T-cell (primary cell): ENCODE measurements at places on chromosomes 6 and 20.
A peak's percentile ranks its signal among the peaks of the same experiment; 100 is the strongest.

GRCh38 chr20:57375652-57376230 is 15.5 kb upstream of the RBM38 start:
- DNase-seq, result no peak
- H3K27ac ChIP-seq, result no peak overlapping the region
- H3K27me3 ChIP-seq, result no peaks in the 10 kb centered on the region
- no peaks in the 10 kb centered on the region for H3K4me1 ChIP-seq
- peaks cover 19% of the 10 kb centered on the region for H3K36me3 ChIP-seq

DNA sequence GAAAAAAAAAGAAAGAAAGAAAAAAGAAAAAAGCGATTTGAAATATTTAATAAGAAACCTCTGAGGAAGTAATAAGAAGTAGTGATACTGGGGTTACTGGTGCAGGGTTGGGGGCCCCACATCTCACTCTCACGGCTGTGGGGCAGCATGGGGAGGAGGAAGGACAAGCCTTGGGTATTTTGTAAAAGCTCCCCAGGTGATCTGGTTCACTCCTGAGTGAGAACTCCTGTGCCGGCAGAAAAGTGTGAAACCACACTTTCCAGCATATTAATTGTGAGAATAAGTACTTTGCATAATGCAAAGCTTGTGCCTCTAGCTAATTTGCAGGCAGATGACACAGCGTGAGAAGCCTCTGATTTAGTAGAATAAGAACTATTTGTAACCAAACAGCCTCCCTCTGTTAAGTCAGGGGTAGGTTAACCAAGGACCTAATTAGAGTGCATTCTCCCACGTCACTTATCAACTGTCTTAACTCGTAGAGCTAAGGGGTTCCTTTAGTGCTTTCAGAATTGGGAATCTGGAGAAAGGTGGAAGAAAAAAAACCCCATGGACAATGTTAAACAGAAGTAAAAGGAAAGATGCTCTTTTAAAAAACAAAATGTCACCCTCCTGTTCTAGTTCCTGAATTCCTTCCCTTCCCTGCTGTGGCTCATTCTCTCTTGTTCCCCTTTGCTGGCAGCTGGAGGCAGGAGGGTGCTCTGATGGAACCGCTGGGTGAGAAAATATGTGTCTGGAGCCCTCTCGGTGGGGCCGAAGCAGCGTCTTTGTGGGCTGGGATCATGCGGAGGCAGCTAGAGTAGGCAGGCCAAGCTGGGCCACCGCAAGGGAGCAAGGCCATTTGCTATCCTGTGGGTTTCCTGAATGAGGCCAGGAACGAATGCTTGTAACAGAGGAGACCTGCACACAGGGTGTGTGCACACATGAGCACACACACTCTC is 108.7 kb downstream of the FYN start:
- H3K27me3 ChIP-seq, result no peaks in the 10 kb centered on the region
- H3K27ac ChIP-seq, result peak overlapping the region; percentile 98
- DNase-seq, result peak; percentile 46

- H3K27me3 ChIP-seq, result no peaks in the 10 kb centered on the region
- no peak overlapping the region for H3K27ac ChIP-seq
- no peaks in the 10 kb centered on the region for H3K4me1 ChIP-seq
- DNase-seq, result no peak
Observed at GRCh38 chr20:18195931-18196330, 58.3 kb downstream of the KAT14 start.

GRCh38 chr6:130183271-130184222 is 39.2 kb downstream of the SAMD3 start:
- H3K4me3 ChIP-seq, result peak overlapping the region; percentile 8
- peak; percentile 67 for DNase-seq
- H3K36me3 ChIP-seq, result peaks cover 43% of the 10 kb centered on the region
- peak overlapping the region; percentile 79 for H3K27ac ChIP-seq

DNA sequence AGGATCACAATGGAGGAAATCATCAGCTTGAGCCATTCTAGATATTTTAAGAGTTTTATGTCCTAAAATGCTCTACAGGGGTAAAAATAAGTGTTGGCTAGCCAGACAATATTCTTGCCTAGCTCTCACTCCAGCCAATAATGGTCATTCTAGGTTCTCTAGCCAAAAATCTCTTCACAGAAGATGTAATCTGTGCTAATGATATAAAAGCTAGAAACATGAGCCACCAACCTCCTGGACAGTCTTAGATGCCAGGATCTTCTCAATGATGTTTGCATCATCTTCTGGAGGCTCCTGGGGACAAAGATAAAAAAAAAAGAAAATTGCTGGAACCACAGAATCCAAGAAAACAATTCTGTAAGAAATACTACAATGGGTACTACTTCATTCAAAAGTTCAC is 119.1 kb downstream of the CHD6 start:
- H3K36me3 ChIP-seq, result no peaks in the 10 kb centered on the region
- no peak overlapping the region for H3K27ac ChIP-seq
- H3K27me3 ChIP-seq, result no peaks in the 10 kb centered on the region
- no peak for DNase-seq
- H3K4me1 ChIP-seq, result no peaks in the 10 kb centered on the region
- H3K4me3 ChIP-seq, result no peak overlapping the region

DNA sequence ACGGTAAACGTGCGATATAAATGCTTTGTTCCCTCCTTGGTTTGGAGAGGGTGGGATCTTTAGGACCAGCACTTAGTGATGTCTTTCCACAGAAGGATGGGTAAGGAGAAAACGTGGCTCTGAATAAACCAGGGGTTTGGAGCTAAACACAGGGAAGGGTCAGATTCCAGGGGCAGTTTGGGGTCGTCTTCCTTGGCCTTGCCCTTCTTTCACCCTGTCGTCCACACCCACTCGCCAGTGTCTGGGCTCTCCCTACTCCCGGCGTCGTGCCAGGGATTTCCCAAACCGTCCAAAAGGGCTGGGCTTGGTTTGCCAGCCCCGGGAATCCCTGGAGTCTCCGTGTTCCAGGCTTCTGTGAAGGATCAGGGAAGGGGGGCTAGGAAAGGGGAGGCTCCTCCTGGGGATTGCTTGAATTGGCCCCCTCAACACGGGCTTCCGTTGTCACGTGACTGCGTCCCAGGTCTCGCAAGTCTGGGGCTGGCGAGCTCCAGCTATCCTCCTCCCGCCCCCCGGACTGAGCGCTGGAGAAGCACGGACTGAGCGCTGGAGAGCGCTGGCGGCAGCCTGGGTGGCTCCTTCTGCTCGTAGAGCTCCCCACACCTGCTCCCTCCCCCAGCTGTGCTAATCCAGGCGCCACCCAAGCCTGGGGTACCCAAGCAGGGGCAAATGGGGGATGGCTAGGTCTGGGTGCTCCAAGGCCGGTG is 9.4 kb upstream of the ARMC12 start:
- H3K4me1 ChIP-seq, result peaks cover 51% of the 10 kb centered on the region
- peak overlapping the region; percentile 52 for H3K4me3 ChIP-seq
- peak overlapping the region; percentile 89 for H3K27ac ChIP-seq
- DNase-seq, result no peak

- H3K4me3 ChIP-seq, result peak within 1 kb of the TSS; percentile 87
- no peaks in the 10 kb centered on the region for H3K36me3 ChIP-seq
- peak within 1 kb of the TSS; percentile 92 for H3K27ac ChIP-seq
- peaks cover 93% of the 10 kb centered on the region for H3K4me1 ChIP-seq
- no peaks in the 10 kb centered on the region for H3K27me3 ChIP-seq
- DNase-seq, result peak; percentile 48
Observed at GRCh38 chr6:31575335-31575901, at the start of gene TNF. Gene TNF, plus strand, starts transcription at chr6:31575565. Its CDS starts 177 bp downstream, at chr6:31575742.

GRCh38 chr20:53579266-53579580 is 14.4 kb downstream of the ZNF217 start:
- H3K4me3 ChIP-seq, result peak overlapping the region; percentile 41
- H3K27ac ChIP-seq, result peak overlapping the region; percentile 84

GRCh38 chr6:100378576-100378975 is 86.1 kb downstream of the SIM1 start:
- H3K36me3 ChIP-seq, result no peaks in the 10 kb centered on the region
- no peak overlapping the region for H3K4me3 ChIP-seq
- H3K27ac ChIP-seq, result no peak overlapping the region
- no peak for DNase-seq

DNA sequence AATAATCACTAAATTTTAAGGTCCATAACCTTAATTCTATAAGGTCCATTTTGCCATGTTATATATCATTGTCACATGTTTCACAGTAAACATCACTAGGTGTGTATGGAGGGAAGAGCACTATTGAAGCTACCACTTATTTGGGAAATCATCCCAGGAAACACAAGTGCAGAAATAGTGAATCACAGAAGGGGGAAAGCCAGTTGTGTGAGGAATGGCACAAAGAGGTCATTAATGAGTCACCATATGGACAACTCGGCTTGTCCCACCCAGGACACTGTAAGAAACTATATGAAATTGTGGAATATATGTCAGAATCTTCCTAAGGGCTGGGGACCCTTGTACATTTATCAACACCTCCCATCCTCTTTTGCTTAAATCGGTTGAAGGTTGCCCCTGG is 13.7 kb downstream of the BTN3A1 start:
- H3K27ac ChIP-seq, result no peak overlapping the region
- H3K4me3 ChIP-seq, result no peak overlapping the region

DNA sequence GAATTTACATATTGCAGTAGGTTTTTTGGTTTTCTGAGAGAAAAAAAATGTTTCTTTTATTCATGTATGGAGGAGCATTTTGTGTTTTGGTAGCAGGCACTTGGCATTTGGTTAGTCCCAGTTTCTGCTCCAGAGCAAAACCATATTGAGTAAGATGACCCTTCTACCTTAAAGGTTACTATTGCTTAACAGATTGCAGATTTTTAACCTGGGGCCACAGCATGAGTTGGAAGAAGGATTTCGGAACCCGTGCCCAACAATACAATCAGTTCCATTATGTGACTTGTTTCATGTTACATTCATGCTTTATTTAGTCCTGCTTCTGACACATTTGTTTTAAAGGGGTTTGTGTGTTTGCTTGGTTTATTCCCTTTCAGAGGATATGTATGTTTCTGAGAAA is 496.3 kb downstream of the TFAP2B start:
- no peaks in the 10 kb centered on the region for H3K36me3 ChIP-seq
- H3K27ac ChIP-seq, result no peak overlapping the region
- no peak overlapping the region for H3K4me3 ChIP-seq
- no peaks in the 10 kb centered on the region for H3K27me3 ChIP-seq

GRCh38 chr6:3193102-3193849 is 34.2 kb downstream of the TUBB2B start:
- no peaks in the 10 kb centered on the region for H3K4me1 ChIP-seq
- no peak overlapping the region for H3K4me3 ChIP-seq
- no peak overlapping the region for H3K27ac ChIP-seq
- no peak for DNase-seq
- H3K27me3 ChIP-seq, result peaks cover 25% of the 10 kb centered on the region
- H3K36me3 ChIP-seq, result no peaks in the 10 kb centered on the region

DNA sequence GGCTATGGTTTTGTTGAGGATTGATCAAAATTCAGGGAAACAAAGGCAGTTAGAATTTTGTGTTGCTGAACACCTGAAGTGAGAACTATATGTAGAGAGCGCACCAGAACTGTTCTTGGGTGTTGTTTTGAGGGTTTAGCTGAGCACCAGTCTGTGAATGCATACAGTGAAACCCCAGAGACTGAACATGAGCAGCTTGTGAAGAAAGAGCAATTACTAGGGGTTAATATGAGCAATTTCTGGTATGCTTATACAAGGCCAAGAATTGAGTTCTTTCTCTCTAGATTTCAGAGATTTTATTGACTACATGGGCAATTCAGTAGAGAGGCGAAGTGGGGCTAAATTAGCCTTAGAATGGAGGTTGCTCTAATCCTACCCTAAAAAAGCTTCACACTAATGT is 93.9 kb downstream of the CD2AP start:
- H3K36me3 ChIP-seq, result no peaks in the 10 kb centered on the region
- DNase-seq, result no peak
- peaks cover 4% of the 10 kb centered on the region for H3K4me1 ChIP-seq

DNA sequence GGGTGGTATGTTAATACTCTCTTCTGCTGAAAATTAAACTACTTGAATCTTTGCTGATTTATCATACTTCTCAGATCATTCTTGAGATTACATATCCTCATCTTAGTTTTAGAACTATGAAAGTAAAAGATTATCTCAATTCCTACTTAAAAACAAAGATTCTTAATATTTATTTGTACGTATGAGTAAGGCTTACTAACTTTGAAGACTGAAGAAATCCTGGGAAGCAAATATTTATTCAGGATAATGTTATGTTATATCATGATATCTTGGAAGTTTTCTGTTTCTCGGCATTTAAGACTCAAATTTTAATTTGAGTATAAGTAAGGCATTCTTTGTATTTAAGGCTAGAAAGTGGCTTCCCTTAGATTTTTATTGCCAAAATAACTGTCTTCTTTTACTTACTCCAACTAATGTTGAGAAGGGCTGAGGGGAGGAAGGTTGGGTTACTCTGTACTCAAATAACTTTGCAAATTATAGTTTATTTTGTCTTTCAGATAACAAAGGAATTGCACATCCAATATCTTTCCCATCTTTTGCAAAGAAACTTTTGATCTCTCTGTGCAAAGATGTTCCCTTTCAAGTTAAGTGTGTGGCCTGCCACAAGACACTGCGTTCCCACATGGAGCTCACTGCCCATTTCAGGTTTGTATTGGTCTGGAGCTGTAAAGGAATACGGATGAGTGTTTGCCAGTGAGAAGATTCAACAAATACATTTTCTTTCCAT is 30.5 kb upstream of the BAG2 start:
- no peak overlapping the region for H3K4me3 ChIP-seq
- no peak for DNase-seq
- H3K4me1 ChIP-seq, result no peaks in the 10 kb centered on the region
- H3K27me3 ChIP-seq, result no peaks in the 10 kb centered on the region
- no peak overlapping the region for H3K27ac ChIP-seq

DNA sequence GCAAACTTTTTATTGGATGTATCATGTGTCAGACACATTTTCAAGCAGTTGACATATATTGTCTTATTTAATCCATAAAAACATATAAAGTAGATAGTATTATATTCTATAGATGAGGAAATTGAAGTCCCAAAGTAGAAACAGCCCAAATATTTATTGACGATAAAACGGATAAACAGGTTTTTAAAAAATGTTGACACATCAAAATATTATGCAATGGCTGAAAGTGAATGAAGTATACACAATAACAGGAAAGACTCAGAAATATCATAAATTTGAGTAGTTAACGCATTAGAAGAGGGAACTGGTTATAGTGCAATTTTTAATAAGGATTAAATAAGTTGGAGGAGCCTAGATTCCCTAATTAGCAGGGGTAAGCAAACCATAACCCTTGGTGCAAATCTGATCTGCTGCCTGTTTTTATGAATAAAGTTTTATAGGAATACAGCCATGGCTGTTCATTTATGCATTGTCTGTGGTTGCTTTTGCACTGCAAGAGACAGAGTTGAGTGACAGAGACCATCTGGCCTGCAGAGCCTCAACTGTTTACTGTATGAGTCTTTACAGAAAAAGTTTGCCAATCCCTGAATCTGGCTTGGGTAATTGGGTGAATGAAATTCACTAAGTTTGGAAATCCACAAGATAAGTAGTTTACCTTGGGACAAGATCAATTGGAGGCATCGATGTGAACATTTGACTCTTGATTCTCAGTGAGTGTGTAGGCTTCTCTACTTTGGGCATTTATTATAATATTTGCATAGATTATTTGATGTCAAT is 50.6 kb upstream of the EXOC2 start:
- no peak overlapping the region for H3K4me3 ChIP-seq
- H3K4me1 ChIP-seq, result no peaks in the 10 kb centered on the region
- no peaks in the 10 kb centered on the region for H3K27me3 ChIP-seq
- H3K36me3 ChIP-seq, result no peaks in the 10 kb centered on the region
- no peak for DNase-seq
